Left renal cortex interstitium (tissue), 4 donors: ENCODE measurements at places on chromosomes 3 and 15. TPM values are rescaled to one million over a fixed set of nuclear protein-coding genes. Genes with fewer than 3 reads are reported as not detected.

DNA sequence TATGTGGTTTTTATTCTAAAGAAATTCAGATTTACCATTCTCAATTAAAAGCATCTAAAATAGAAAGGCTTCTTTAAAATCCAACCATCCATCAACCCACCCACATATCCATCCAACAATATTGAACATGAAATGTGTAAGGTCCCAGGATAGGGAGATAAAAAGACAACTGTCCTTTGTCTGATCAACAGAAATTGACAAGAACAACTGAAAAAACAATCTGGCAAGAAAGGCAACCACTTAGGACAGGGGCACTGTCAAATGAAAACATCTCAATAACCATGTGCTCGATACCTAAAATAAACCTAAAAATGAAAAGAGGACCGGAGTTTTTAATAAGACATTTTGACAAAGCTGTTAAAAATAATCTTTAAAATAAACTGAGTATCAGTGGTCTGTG is 67.2 kb downstream of the NR1I2 start:
- no peak for DNase-seq

- no peak for DNase-seq
Measured at GRCh38 chr3:111577798-111578685, 17.1 kb downstream of the ZBED2 start.

GRCh38 chr3:36215241-36215640 is 165.1 kb upstream of the STAC start:
- DNase-seq: no peak

DNA sequence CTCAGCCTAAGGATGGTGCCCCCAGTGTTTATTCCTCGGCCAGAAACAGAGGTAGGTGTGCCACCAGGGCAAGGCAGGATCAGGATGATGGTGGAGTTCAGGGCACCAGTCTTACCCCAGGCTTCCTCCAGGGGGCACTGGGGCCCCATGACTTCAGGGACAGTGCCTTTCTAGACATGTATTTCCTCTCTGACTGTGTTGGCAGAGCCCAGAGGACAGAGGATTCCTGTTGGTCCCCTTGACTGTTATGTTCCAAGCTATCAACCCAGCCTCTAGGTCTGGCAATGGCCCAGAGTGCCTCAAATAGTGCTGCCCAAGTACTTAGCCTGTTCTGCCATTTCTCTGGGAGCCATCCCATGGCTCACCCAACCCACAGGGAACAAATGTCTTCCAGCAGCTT is 2.8 kb downstream of the HEMK1 start:
- DNase-seq: no peak

- DNase-seq: no peak
Measured at GRCh38 chr15:92870010-92870591, 30.0 kb upstream of the CHD2 start.

MCTP2 gene
- 19.2 TPM for polyA plus RNA-seq

CCR8 gene
- polyA plus RNA-seq: not detected

SNX33 gene
- polyA plus RNA-seq: 21.9 TPM

SMCO1 gene
- polyA plus RNA-seq: not detected

CAV3 gene
- polyA plus RNA-seq: 0.86 TPM
